ENCODE measurements at places on chromosomes 4 and X. TPM values are rescaled to one million over a fixed set of nuclear protein-coding genes. Genes with fewer than 3 reads are reported as not detected.
A peak's percentile ranks its signal among the peaks of the same experiment; 100 is the strongest.

DNA sequence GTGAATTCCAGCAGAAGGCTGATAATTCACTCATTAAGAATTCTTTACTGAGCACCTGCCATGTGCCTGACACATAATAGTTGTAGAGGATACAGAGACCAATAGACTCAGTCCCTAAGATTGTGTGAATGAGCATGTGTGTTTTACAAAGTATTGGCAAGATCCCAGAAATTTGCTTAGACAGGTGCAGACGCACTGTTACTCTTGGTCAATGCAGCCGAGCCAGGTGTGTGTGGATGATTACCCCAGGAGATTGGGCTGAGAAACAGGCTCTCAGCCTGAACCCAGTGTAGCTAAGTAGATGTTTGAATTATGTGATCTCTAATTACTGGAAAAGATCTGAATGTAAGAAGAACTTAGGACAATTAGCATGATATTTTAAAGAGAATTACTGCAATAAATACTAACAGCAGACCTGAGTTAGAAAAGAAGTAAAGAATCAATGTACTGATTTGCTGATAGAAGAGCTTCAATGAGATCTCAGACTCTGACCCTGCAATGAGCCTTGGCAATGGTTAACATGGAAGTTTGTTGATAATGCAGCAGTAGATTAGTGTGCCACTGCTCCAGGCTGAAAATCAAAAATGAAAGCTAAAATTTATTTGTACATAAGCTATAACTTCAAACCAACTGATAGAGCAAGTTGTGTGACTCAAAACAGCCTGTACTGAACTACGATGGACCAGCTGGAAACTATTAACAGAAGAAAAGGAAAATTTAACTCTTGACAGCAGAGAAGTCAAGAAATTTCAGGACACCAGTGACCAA, 32.2 kb upstream of the NDST4 start:
- no peak overlapping the region for H3K27ac ChIP-seq
- no peak overlapping the region for H3K4me3 ChIP-seq
- H3K27me3 ChIP-seq, result no peaks in the 10 kb centered on the region
- no peaks in the 10 kb centered on the region for H3K36me3 ChIP-seq

- H3K4me1 ChIP-seq, result peaks cover 5% of the 10 kb centered on the region
- H3K36me3 ChIP-seq, result no peaks in the 10 kb centered on the region
- DNase-seq, result no peak
- H3K27me3 ChIP-seq, result no peaks in the 10 kb centered on the region
- H3K27ac ChIP-seq, result no peak overlapping the region
- no peak overlapping the region for H3K4me3 ChIP-seq
Measured at GRCh38 chr4:158376106-158376840, 145.4 kb upstream of the RXFP1 start.

Gene SHROOM2
- total RNA-seq, result 0.17 TPM

DNA sequence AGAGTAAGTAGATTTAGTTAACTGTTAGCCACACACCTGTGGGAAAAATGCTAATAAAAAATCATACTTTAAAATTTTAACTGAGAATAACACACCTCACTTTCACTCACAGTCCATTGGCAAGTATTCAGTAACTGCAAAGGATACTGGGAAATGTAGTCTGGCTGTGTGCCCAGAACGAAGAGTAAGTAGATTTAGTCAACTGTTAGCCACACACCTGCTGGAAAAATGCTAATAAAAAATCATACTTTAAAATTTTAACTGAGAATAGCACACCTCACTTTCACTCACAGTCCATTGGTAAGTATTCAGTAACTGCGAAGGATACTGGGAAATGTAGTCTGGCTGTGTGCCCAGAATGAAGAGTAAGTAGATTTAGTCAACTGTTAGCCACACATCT, 178.4 kb upstream of the NWD2 start:
- no peaks in the 10 kb centered on the region for H3K27me3 ChIP-seq
- no peak overlapping the region for H3K27ac ChIP-seq
- no peaks in the 10 kb centered on the region for H3K4me1 ChIP-seq
- H3K4me3 ChIP-seq, result no peak overlapping the region
- no peak for DNase-seq

GRCh38 chrX:150790021-150790420, 96.8 kb downstream of the MTMR1 start:
- DNase-seq, result no peak
- H3K36me3 ChIP-seq, result no peaks in the 10 kb centered on the region
- H3K4me3 ChIP-seq, result no peak overlapping the region
- H3K4me1 ChIP-seq, result no peaks in the 10 kb centered on the region
- no peak overlapping the region for H3K27ac ChIP-seq

- no peak for DNase-seq
- no peaks in the 10 kb centered on the region for H3K36me3 ChIP-seq
- H3K27ac ChIP-seq, result no peak overlapping the region
- no peaks in the 10 kb centered on the region for H3K27me3 ChIP-seq
- no peaks in the 10 kb centered on the region for H3K4me1 ChIP-seq
- no peak overlapping the region for H3K4me3 ChIP-seq
Measured at GRCh38 chr4:108903464-108904221, 140.8 kb upstream of the ETNPPL start.

Gene NXT2
- total RNA-seq, result 20.0 TPM

DNA sequence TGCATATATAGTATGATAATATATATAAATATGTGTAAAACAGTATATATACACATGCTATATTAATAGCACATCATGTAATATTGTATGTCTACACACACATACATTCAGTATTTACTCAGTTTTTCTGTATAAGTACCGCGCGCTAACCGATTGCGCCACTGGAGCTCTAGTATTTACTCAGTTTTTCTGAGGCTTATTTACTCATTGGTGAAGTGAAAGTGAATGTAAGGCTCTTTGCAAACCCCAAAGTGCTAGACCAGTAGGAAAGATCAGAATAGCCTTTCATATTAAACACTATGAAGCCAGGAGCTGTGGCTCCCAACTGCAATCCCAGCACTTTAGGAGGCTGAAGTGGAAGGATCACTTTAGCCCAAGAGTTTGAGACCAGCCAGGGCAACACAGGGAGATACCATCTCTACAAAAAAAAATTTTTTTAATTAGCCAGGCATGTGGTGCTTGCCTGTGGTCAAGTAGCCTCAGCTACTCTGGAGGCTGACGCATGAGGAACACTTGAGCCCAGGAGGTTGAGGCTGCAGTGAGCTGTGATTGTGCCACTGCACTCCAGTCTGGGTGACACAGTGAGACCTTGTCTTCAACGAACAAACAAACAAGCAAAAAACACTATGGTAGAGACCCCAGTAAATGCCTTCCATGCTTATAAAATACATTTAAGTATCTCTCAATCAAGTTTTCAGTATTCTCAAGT, 125.8 kb downstream of the KIT start:
- no peak overlapping the region for H3K27ac ChIP-seq
- no peaks in the 10 kb centered on the region for H3K36me3 ChIP-seq
- no peaks in the 10 kb centered on the region for H3K4me1 ChIP-seq

Gene TMPRSS11A
- total RNA-seq, result not detected

GRCh38 chrX:136086521-136086920, 60.8 kb upstream of the FHL1 start:
- no peaks in the 10 kb centered on the region for H3K27me3 ChIP-seq
- H3K36me3 ChIP-seq, result no peaks in the 10 kb centered on the region
- no peak overlapping the region for H3K27ac ChIP-seq

GRCh38 chr4:2083826-2084160, 24.7 kb downstream of the NAT8L start:
- H3K27ac ChIP-seq, result no peak overlapping the region
- no peak for DNase-seq
- no peak overlapping the region for H3K4me3 ChIP-seq
- no peaks in the 10 kb centered on the region for H3K4me1 ChIP-seq

DNA sequence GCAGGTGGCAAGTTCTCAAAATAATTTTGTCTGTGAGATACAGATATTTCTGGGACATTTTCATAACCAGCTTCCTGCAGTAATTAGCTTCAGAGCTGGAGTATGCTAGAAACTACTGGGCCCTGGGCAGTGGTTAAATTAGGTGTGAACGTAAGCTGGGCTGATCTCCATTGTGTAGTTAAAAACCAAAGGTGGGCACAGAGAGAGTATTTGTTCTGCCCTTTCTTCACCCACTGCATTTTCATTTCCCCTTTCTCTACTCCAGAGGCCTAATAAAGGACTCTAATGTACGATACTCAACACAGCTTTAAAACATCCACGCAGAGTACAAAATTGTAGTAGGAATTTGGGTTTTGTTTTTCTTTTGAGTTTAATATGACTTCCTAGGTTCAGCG, 252.7 kb downstream of the SPRY1 start:
- H3K4me3 ChIP-seq, result no peak overlapping the region
- no peaks in the 10 kb centered on the region for H3K4me1 ChIP-seq
- no peak overlapping the region for H3K27ac ChIP-seq
- H3K36me3 ChIP-seq, result no peaks in the 10 kb centered on the region
- no peak for DNase-seq
- H3K27me3 ChIP-seq, result no peaks in the 10 kb centered on the region

DNA sequence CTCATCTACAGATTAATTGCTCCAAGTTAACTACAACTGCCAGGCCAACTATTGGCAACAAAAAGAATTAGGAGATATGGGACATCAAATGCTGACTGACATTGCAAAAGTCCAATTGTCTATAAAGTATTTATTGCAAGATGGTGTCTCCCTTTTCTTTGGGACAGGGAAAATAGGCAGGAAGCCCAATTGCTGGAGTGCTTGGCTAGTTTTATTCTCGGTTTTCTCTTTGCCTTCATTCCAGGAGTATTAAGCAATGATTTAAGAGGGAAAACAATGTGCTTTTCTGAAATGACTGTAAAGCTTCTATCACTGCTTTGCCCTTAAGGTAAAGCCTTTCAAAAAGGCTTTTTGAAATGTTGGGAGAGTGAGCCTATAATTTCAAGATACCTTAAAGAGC, 62.8 kb upstream of the DIAPH2 start:
- no peak overlapping the region for H3K4me3 ChIP-seq
- H3K4me1 ChIP-seq, result no peaks in the 10 kb centered on the region
- H3K27me3 ChIP-seq, result no peaks in the 10 kb centered on the region
- H3K36me3 ChIP-seq, result no peaks in the 10 kb centered on the region

DNA sequence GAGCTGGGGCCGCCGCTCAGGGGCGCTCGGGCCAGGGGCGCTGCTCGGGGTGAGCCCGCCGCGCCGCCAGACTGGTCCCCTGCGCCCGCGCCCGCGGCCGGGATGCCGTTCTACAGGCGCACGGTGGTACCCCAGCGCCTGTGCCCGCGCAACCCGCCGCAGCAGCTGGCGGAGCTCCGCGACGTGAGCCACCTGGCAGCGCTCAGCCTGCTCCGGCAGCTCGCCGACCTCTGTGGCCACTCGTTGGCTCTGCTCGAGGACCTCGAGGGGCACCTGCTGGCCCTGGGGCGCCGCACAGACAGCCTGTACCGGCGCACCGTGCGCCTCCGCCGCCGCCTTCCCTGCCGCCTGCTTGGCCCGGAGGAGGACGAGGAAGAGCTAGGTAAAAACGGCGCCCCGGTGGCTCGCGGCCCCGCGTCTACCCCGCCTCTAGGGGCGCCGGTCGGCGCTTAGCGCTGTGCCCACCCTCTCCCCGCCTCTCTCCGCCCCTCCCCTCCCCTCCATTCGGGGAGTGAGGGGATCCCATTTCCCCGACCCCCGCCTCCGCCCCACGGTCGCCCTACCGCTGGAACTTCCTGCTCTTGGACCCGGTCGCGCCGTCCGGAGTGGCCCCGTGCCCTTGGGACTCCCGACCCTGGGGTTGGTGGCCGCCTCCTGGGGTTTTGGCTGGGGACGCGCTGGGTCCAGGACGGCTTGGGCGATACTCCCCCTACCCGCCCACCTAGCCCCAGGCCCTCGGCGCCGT, 513 bp downstream of the NHSL2 start:
- no peak overlapping the region for H3K27ac ChIP-seq
- no peak for DNase-seq
- no peak overlapping the region for H3K4me3 ChIP-seq
- H3K27me3 ChIP-seq, result peaks cover 10% of the 10 kb centered on the region
- no peaks in the 10 kb centered on the region for H3K4me1 ChIP-seq

Gene BGN
- 0.33 TPM for total RNA-seq

DNA sequence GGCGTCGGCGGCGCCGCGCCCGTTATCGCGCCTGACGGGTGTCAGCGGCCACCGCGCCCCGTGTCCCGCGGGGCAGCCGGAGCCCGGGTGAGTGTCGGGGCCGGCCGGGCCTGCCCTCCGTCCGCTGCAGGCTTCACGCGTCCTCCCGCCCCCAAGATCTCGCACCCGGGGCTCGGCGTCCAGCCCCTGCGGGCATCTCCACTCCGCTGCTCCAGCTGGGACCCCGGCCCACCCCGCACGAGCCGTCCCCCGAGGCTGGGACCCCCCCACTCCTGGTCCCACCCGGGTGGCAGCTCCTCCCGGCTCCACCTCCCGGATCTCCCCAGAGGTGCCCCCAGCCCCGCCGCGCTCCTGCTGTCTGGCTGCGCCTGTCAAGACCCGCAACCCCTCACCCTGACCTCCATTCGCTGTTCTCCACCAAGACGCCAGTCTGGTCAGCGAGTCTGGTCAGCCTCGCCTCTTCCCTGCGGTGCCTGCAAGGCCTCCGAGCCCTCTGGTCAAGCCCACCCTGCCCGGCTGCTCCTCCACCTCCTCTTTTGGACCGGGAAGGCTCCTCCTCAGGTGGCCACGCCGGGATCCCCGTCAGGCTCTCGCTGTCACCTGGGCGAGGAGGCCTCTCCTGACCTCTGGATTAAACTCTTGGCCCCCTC, 66.0 kb upstream of the NKX1-1 start:
- no peak for DNase-seq

DNA sequence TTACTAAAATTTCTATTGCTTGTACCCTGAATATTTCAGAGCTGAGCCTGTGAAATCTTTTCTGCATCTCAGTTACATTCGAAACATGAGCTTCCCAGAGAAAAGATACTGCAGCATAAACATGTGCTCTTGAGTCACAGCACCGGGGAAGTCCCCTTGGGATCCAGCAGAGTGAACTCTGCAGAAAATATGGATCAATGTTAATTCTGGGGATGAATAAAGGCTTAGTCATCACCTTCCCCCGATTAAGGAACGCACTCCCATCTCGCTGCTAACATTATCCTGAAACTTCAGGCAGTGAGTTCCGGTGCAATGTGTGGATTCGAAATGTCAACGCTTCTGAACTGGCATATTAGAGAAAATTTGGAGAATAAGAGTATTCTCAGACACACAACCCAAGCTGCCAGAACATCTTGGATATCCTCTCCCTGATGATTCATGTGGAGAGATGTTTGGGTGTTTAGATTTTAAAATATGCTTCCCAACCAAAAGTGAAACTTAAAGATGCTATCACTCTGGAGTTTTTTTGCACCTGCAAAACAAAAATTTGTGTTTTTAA, 90.8 kb downstream of the IRF2 start:
- H3K27me3 ChIP-seq, result no peaks in the 10 kb centered on the region
- peak overlapping the region; percentile 59 for H3K4me3 ChIP-seq
- peak; percentile 89 for DNase-seq
- no peaks in the 10 kb centered on the region for H3K36me3 ChIP-seq
- H3K27ac ChIP-seq, result peak overlapping the region; percentile 96

DNA sequence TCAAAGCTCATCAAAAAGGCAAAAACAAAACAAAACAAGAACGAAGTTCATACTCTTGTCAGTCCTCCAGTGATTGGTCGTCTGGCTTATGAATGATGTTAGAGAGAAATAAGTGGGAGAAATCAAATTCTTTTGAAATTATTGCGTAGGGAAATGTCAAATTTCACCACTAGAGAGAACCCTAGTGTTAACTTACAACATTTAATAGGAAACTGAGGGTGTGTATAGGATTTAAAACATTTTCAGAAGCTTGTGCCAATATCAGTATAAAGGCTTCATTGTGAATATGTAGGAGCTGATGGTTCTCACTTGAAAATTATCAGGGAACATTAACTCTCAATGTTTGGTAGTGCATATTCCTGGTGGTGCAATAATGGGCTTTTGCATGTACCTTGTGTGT, 17.4 kb downstream of the ADH6 start:
- no peak for DNase-seq
- H3K27me3 ChIP-seq, result no peaks in the 10 kb centered on the region
- no peaks in the 10 kb centered on the region for H3K4me1 ChIP-seq
